ENCODE measurements at places on chromosomes 3 and 15.

GRCh38 chr15:91604122-91604521, 249.4 kb upstream of the SLCO3A1 start:
- no peak for DNase-seq

- DNase-seq: no peak
Observed at GRCh38 chr15:27258287-27258686, 287.3 kb downstream of the GABRG3 start.

- DNase-seq: no peak
Observed at GRCh38 chr3:12483410-12483809, 870 bp upstream of the TSEN2 start.

DNA sequence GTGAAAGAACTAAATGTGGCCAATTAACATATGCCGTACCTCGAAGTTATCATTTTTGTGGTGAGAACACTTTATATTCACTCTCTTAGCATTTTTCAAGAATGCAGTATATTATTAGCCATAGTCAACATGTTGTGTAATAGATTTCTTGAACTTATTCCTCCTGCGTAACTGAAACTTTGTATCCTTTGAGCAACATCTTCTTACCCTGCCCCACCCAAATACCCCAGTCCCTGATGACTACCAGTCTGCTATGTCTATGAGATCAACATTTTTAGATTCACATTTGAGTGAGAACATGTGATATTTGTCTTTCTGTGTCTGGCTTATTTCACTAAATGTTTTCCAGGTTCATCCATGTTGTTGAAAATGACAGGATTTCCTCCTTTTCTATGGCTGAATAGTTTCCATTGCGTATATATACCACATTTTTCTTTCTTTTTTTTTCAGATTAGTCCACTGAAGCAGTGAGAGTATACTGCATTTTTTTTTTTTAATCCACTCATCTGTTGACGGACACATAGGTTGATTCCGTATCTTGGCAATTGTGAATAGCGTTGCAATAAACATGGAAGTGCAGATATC, 12.7 kb upstream of the KBTBD8 start:
- no peak for DNase-seq

- DNase-seq: no peak
Observed at GRCh38 chr3:58104712-58105111, 96.5 kb downstream of the FLNB start.
